ENCODE measurements at places on chromosomes 4 and X.

- no peak for DNase-seq
Measured at GRCh38 chrX:19647731-19648588, 132.7 kb upstream of the MAP3K15 start.

GRCh38 chr4:108272561-108272960 is 103.8 kb upstream of the LEF1 start:
- peak; percentile 56 for DNase-seq

DNA sequence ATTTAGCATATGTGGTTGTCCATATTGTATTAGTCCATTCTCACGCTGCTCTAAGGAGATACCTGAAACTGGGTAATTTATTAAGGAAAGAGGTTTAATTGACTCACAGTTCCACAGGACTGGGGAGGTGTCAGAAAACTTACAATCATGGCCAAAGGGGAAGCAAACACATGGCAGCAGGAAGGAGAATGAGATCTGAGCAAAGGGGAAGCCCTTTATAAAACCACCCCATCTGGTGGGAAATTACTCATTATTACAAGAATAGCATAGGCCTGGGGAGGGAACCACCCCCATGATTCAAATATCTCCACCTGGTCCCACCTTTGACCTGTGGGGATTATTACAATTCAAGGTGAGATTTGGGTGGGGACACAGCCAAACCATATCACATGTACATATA is 122.6 kb upstream of the ANK2 start:
- no peak for DNase-seq

GRCh38 chr4:63717384-63717783 is 691.9 kb downstream of the TECRL start:
- peak; percentile 57 for DNase-seq

DNA sequence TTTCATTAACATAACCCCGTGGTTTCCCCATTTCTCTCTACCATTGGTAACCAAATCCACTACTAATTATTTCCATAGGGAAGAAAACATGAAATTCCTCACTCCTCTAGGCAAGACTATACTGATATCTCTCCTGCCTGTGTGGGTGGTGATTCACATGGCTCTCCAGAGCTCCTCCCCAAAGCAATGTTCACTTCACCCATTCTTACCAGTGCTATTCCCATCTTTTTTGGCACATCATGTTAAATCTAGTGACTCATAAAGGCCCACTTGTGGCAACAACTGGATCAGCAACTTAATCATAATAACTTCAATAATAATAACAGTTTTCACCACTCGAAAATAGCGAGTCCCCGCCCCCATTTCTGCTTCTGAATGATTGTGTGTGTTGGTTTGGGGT is 6.1 kb upstream of the HCCS start:
- DNase-seq = peak; percentile 1

DNA sequence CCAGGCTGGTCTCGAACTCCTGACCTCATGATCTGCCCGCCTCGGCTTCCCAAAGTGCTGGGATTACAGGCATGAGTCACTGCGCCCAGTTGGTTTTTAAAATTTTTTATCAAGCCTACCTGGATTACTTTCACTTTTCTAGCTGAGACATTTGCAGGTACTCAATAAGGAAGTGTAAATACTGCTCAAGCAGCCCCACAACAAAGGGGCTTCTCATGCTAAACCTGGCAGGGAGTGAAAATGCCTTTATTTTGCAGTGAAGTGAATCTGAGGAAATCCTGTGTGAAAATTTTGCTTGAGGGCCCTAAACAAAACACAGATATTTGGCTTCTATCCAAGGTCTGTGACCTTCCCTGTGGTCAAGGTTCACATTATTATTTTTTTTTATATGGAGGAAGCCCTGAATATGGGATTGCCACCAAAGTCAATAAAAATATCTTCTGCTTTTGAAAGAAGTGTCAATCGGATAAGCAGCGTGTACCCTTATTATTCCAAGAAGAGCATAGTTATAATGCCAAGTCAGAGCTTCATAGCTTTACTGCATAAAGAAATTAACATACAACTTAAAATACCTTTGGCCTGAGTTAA is 481.0 kb downstream of the SH2D1A start:
- DNase-seq = peak; percentile 52

DNA sequence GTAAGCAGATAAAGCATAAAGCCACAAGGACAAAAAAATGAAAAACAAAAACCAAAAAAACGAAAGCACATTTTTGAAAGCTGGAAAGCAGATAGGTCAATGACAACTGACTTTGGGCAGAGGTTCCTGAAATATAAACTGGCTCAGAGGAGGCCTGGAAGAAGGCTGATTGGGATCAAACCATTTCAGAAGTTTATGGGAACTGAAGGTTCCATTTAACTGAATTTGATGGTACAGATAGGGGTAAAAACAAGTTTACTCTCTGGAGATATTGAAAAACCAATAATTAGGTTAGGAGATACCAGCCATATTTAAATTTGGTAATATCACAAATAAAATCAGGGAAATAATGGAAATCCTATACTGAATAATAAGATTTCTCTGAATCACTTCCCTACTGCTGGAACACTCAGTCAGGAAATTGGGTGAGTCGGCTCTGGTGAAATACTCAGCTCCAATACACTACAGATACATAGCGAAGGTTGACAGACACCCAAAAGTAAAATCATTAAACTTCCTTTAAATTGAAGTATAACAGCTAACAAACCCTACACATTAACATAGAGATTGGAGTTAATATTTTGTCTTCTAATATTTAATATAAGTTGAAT is 1584.3 kb downstream of the STIM2 start:
- DNase-seq = no peak
